ENCODE measurements at places on chromosomes 7 and 10. TPM values are rescaled to one million over a fixed set of nuclear protein-coding genes. Genes with fewer than 3 reads are reported as not detected.

DNA sequence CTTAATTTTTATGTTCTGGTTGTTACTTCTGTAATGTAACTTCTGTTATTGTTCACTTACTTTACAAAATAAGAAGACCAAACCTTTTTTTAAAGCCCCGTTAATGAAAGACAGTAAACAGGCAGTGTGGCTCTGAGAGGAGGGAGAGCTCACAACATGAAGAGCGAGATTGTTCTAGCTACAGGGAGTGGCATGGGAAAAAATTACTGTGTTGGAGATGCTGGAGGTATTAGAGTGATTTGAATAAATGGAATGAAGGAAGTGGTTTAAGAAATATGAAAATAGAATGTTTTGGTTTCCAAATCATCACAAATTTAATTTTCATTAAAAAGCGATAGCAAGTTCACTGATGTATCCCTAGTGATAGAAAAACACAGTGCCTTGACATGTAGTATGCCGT lies 31.8 kb downstream of the REEP3 start:
- no peak for DNase-seq

GRCh38 chr10:79274279-79275104 lies 72.8 kb upstream of the PPIF start:
- peak; percentile 80 for DNase-seq

GRCh38 chr10:50508315-50509051 lies 115.3 kb downstream of the SGMS1 start:
- DNase-seq: no peak

DNA sequence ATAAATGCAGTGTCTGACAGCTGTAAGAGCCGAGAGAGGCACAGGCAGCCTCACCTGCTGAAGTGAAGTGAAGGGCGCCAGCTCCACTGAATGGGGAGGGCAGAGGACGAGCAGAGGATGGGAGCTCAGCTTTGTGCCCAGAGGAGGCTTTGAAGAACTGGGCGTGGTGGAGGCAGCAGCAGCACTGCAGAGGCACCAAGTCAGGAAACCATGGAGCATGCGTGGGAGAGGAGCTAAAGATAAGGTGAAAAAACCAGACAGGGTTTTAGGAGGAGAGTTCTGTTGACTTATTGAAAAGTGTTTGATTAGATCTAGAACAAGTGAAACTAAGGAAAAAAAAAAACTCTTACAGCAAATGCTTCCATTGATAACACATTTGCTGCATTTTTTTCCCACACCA lies 216.4 kb downstream of the CXCL12 start:
- no peak for DNase-seq

- peak; percentile 6 for DNase-seq
Measured at GRCh38 chr7:150586785-150587152, 19.6 kb downstream of the GIMAP4 start.

DNA sequence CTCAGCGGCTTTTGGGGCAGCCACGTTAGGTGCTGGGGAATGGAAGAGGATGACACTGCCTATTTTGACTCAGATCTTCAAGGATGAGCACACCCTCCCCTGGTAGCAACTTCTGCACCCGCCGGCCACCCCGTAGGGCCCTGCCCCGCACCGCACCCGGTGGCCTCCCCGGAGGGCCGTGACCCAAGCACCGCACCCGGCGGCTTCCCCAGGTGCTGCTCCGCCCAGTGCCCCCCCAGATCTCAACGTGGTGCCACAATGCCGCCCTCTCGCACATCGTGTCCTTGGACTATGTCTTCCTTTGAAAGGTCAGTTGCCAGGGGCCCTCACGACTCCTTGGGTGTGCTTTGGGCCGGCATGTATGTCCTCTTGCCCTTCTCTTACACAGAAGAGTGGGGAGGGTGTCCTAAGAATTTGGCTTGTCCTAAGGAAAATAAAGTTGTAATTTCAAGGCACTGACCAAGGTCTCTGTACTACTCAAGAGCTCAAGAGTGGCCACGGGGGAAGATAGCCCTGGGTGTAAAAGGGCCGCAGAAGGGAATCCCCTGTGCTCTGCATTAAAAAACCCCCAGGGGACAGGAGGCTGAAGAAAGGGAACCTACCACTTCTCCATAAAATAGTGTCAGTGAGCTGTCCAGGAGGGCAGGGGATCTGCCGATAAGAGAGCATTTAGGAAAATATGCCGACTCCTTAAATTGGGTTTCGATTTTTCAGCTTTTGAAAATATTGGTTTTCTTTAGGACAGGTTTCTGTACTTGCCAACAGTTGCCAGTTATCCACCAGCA lies 1.6 kb upstream of the LANCL2 start:
- no peak for DNase-seq

GRCh38 chr10:59266321-59266720 lies 89.9 kb downstream of the PHYHIPL start:
- DNase-seq: no peak

GRCh38 chr10:118850418-118851061 lies 95.8 kb upstream of the CACUL1 start:
- DNase-seq: peak; percentile 66

- no peak for DNase-seq
Measured at GRCh38 chr10:30897048-30897447, 134.6 kb downstream of the ZNF438 start.

DNA sequence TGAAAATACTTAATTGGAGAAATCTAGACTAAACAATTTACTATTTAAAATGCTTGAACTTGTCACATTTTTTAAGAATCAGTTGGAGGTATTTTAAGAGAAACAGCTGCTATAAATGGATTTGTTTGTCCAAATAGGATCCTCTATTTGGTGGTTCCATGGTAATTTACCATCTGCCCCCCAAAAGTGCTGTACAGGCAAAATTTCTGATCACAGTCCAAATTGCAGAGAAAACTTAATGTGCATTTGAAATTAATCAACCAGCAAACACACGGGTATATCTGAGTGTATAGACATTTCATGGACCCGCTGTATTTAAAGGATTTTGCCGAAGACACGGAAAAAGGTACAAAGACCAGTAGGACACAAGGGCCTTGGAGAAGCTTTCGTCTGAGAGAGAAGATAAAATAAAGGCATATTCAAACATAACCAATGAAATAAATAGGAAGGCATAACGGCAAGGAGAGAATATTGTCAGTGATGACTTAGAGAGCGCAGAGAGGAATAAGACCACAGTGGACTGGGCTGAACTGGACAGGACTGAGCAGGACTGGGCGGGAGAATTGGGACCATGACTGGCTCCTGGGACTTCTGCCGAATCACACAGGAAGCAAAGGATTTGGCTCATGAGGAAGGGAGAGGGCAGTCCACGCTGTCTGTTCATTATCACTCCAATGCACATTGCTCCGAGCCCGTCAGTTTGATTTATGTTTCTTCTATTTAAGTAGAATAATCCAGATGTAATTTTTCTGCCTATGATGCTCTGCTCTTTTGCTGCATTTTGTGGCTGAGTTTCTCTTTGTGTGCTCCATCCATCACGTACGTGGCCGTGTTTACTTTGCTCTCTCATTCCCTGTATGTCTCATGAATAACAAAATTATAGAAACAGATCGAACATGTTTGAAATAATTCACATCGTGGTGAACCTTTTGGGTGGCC lies 112.8 kb downstream of the PRLHR start:
- DNase-seq: no peak

DNA sequence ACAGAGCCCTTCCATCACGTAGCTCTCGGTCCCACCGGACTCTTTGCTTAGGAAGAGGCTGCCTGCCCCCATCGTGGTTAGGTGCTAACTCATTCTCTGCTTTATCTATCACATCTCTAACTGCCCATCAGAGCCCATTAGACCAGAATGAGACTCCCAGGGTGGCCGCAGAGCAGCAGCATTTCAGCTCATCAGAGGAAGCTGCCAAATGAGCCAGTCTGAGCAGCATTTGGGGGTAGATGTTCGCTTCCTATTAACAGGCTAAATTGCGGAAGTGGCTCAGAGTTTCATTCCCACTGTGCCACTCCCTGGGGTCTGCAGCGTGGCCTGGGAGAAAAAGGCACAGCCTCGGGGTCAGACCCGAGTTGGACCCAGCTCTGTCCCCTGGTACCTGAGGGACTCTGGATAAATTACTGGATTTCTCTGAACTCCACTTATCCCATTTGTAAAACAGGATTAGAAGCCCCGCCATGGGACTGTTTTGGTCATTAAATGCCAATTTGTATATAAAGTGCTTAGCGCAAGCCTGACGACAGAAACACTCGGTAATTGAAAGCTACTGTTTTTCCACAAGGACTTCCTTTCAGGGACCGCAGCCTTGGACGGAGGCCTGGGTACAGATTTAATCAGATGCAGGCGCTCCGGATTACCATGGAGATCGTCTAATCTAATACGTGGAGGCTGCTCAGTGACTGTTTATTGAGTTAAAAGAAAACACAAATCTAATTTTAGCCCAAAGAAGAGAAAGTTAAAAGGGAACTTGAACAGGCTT lies 73.8 kb upstream of the PRLHR start:
- DNase-seq: peak; percentile 48

- no peak for DNase-seq
Measured at GRCh38 chr7:84191842-84192241, 2.7 kb downstream of the SEMA3A start.

GRCh38 chr10:77478247-77478961 lies 159.2 kb downstream of the KCNMA1 start:
- no peak for DNase-seq

DNA sequence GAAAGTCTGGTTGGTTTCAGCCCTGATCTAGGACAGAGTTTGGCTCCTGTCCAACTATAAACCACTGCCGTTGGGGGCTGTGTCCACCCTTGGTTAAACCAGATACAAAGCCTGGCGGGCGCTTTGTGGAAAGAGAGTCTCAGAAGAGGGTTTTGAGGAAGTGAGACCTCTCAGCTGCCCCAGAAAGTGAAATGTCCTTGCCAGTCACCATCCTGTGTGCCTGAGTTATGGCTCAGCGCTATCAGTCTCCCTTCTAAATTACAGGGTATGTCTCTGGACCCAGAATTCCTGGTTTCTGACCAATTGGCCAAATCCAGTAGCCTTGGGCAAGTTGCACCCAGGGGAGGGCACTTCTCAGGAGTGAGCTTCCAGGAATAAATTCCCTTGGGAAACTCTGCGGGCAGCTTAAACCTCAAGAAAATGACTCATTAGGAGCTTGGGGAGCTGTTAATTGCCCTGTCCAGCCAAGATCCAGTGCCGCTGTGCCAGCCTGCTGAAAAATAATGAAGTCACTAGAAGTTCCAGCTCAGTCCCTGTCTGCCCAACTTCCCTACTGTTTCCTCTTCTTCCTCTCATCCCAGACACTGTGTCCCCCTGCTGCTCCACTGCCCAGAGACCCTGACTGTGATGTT lies 66.7 kb upstream of the PDZD8 start:
- no peak for DNase-seq

GRCh38 chr10:4080225-4080805 lies 295.3 kb upstream of the KLF6 start:
- no peak for DNase-seq

DNA sequence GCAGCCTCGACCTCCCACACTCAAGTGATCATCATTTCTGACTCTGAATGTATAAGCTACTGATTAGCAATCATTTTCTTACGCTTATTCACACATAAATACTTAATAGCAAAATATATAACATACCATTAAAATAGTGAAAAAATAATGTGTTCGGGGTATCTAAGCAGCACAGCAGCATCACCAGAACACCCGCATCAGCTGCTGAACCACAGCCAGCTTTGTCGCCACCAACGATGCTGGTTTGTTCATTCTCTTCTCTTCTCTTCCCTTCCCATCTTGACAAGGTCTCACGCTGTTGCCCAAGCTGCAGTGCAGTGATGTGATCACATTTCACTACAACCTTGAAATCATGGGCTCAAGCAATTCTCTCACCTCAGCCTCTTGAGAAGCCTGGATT lies 425.1 kb upstream of the LRGUK start:
- DNase-seq: no peak

- DNase-seq: no peak
Measured at GRCh38 chr7:40204581-40204980, 69.8 kb downstream of the SUGCT start.

ESYT2 gene
- total RNA-seq: 123 TPM

AKR1C3 gene
- 62.2 TPM for total RNA-seq

FIGNL1 gene
- 15.9 TPM for total RNA-seq

STK32C gene
- 5.7 TPM for total RNA-seq

MEIG1 gene
- not detected for total RNA-seq

PIP gene
- total RNA-seq: not detected

AP1S1 gene
- total RNA-seq: 48.2 TPM

WDFY4 gene
- 1.4 TPM for total RNA-seq

TFPI2 gene
- total RNA-seq: 3.2 TPM

PRLHR gene
- total RNA-seq: not detected

ALOX5 gene
- 8.1 TPM for total RNA-seq

MYOZ1 gene
- 7.0 TPM for total RNA-seq

Measured in thyroid gland (tissue), 4 donors.